ENCODE measurements at places on chromosomes 2 and 18. TPM values are rescaled to one million over a fixed set of nuclear protein-coding genes. Genes with fewer than 3 reads are reported as not detected.

GRCh38 chr2:3487432-3487831 lies 31.9 kb downstream of the ADI1 start:
- DNase-seq: no peak

DNA sequence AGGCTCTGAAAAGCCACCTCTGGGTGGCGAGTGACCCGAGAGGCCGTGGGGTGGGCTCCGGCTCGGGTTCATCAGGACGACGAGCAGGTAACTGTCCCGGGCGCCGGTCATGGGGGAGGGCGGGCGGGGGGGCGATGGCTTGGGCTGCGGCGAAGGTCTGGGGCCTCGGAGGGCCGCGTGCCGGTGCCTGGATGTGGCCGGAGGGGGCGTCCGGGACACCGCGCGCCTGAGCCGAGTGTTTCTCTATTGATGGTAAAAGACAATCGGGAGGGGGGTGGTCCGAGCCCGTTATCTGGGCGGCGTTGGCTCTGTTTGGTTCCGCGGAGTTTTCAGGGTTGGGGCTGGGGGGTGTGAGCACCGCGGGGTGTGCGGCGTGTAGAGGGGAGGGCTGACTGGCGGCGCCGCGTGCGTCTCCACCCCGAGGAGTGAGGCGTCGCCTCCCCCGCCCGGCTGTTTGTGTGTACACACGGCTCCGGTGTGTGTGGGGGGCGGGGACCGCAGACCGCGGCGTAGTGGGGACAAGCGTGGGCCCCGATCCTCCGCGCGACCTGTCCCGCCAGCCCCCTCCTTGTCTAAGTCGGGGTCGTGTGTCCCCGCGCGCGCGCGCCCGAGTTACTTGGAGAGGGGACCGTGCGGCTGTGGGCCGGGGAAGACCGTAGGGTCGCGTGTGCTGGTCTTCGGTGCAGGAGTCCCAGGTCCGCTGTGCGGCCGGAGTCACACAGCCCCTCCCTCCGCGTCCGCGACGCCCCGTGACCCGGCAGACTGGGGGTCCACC lies 1.6 kb downstream of the CTIF start:
- DNase-seq: no peak

PARD3B gene
- not detected for total RNA-seq

DNA sequence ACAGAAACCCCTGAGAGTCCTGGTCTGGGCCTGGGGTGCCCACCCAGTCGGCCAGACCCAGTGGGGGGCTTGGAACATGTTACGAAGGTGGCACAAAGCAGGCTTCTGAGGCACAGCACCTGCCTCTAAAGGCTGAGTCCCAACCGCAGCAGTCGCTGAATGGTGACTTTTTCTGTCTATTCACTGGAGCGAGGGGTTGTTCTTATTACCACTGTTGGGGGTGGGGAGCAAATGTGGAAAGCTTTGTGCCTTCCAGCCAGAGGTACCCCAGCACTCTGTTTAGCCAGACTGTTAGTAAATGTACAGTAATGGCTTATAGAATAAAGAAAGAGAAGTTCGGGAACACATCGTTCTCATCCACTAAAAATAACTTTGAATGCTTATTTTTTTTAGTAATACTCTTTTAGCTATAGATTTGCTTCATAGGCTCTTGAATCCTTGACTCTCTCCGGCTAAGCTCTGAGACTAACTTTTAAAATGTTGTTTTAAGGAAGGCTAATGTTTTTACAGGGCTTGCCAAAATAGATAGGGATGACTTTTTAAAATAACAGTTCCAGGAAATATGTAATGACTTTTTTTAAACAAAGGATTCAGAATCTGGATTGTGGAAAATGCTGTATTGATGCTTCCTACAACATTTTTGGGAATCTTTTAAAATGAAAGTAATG lies 23.4 kb upstream of the PTPN2 start:
- no peak for DNase-seq

KANSL1L gene
- total RNA-seq: 22.0 TPM

CRYGD gene
- total RNA-seq: not detected

DSG2 gene
- not detected for total RNA-seq

KIF3C gene
- 10.5 TPM for total RNA-seq

CROCC2 gene
- total RNA-seq: not detected

DNA sequence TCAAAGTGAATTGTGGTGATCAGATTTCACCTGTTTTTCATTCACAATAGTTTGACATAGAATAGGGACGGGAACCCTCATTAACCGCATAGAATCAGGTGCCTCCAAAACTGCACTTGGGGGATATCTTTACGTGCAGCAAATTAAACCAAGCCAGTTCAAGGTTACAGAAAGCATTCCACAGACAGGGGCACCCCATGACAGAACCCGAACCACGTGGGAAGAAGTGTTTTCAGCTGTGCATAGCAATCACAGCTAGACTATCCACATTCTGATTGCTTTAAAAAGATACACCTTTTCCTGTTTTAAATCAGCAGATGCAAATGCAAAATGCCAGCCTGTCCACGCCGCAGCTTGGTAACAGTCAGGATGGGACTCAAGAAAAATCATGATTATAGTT lies 205.8 kb downstream of the ANAPC1 start:
- DNase-seq: peak; percentile 50

GRCh38 chr2:71589763-71590162 lies 136.4 kb downstream of the DYSF start:
- DNase-seq: no peak

DNA sequence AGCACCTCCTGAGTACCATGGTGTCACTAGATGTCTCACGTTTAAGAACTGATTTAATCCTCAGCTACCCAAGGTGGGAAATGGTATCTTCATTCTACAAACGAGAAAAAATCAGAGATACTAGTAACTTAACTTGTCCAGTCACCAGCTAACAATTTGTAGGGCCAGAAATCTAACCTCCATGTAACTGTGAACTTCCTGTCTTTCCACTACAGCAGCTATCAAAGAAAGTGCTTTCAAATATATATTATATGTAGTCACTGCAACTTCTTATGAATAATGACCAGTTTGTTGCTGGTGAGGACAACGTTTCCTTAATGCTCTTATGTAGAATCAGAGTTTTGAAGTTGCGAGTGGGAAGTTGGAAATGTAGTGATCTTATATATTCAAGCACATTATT lies 1.9 kb downstream of the REV1 start:
- no peak for DNase-seq

GRCh38 chr2:134333646-134334189 lies 79.8 kb downstream of the MGAT5 start:
- no peak for DNase-seq

GRCh38 chr2:223442847-223443246 lies 159.3 kb downstream of the SCG2 start:
- DNase-seq: no peak

DNA sequence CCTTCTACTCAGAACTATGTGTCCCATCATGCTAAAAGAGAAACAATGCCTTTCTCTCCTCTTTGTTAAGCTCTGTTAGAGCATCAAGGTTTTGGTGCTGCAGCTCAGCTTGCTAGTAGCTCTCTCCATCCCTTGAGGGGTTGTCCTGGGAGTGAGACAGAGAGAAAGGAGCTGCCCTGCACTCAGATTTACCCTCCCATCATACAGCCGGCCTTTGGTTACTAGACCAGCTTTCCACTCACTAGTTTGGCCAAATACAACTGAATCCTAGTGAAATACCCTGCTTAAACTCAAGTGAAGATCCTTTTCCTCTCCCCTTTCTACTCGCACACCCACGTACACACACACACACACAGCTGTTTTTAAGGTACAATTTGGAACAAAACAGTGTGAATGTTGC lies 2.3 kb upstream of the CHN1 start:
- DNase-seq: no peak

GPR45 gene
- not detected for total RNA-seq

DNA sequence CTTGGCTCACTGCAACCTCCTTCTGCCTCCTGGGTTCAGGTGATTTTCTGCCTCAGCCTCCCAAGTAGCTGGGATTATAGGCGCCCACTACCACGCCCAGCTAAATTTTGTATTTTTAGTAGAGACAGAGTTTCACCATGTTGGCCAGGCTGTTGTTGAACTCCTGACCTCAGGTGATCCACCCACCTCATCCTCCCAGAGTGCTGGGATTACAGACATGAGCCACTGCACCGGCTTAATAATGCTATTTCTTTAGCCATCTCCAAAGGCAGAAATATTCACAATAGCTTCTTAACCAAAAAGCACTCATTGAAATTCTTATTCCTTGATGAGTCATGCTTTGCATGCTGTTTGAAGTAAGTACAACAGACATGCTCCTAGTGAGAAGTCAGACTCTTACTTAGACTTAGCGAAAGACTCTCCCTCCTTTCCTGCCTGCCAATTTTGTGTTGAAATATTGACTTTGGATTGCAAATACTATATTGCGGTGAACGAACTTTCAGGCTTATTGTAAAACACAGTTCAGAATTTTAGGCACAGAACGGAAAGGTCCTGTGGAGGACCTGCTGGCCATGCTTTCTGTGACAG lies 4.4 kb downstream of the ACTR3 start:
- no peak for DNase-seq

DNA sequence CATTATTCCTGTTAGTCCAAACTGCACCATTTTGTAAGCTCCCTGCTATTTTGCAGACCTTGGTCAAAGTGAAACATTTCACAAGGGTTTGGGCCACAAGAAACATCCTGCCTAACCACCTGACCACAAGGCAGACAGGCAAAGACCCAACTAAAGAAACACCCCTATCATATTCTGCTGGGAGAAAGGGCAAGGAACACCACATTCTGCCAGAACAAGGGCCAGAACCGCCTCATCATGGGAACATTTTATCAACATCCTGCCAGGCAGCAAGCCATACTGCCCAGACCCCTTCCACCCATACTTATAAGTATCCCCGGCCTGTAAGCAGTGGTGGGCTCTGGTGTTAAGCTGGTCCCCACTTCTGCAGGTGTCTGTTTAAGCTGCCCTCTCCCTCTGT lies 12.0 kb upstream of the RAB31 start:
- DNase-seq: no peak

- no peak for DNase-seq
Observed at GRCh38 chr2:117960231-117960630, 53.6 kb downstream of the CCDC93 start.

DNA sequence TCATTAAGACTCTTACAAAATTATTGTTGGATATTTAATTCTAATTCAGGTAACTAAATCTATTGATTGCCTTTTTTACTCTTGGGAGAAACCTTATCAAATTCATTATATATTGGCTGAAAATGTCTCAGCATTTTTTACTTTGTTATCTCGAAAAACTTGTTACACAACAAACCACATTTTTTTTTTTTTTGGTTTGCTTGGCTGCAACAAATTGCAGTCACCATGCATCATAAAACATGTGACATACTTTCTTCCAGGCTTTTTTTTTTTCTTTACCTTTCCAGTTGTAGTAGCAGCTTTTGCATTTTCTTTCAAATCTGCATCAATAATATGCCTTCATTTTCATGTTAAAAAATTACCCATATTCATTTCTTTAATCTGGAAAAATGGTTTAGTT lies 186.7 kb downstream of the TDRD15 start:
- no peak for DNase-seq

TMEM169 gene
- 0.57 TPM for total RNA-seq

GRCh38 chr2:68632021-68632420 lies 11.4 kb upstream of the PROKR1 start:
- DNase-seq: no peak

- no peak for DNase-seq
Observed at GRCh38 chr2:172623249-172623965, 67.5 kb downstream of the PDK1 start.

DNA sequence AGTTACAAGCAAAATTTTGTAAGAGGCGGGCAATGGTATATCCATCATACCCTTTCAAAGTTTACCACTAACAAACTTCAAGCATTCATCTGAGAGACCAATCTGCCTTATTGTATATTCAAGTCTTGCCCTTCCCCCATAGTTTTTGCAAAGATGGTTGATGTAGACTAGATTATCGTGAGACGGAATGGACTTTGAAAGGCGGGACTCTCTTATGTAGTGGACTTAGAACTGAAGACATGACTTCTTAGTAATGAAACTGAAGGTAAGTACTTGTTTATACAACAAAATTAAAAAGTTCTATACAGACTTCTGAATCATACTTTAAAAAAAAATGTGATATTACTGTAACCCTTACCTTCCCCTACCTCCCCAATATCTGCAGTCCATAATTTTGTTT lies 10.4 kb downstream of the AP1S3 start:
- DNase-seq: no peak

DNA sequence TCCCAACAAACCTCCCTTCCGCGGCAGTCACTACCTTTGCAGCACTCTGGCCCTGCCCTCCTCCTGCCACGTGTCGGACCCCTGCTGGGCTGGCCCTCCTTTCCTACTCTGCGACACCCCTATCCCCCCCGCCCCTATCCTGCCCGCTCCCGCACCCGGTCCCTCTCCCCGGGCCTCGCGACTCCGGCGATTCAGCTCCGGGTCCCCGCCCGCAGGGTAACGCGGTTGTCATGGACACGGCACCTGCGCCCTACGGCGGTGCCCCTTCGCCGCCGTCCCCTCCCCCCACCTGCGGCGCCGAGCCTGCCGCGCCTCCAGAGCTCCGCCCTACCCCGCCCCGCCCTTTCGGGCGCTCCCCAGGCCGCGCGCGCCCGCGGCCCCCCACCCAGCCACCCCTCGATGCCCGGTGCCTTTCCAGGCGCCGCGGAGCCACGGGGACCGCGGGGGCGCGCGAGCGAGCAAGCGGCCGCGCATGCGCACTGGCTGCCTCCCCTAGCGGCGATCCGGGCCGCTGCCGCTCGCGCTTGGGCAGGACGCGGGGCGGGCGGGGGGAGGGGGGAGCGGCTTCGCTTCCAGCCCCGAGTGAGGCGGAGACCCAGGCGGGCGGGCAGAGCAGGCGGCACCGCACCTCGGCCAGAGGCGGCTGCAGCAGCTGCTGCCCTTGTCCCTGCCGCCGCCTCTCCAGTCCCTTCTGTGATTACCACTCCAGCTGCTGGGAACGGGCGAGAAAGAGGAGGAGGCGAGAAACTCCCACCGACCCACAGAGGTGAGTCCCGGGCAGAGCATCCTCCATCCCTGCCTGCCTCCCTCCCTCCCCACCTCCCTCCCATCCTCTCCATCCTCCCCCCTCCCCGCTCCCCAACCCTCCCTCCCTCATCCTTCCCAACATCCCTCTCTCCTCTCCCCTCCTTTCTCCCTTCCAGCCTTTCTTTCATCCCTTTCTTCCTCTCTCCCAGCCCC lies at the start of gene CTNNA2:
TSS of gene CTNNA2 (plus strand) at position 610 of the 960 bp plus-strand sequence.
- no peak for DNase-seq

TDRD15 gene
- not detected for total RNA-seq

GRCh38 chr2:227576110-227576509 lies 22.6 kb upstream of the SCYGR2 start:
- DNase-seq: no peak

DNA sequence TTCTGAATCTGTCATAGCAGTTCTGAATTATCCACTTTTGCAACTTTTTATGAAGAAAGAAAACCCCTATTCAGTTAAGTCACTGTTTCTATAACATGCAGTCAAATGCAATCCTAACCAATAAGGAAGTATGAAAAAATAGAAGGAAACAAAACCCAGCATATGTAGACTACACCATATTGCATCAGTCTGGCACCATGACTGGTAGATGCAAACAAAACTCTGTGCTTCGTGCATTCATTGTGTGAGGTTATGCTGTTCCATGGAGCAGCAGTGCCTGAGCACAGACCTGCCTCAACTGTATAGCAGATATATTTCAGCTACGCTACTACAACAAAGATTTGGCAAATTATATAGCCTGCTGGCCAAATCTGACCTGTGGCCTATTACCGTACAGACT lies 325.5 kb downstream of the LRP1B start:
- no peak for DNase-seq

GALM gene
- 9.0 TPM for total RNA-seq

ARL4C gene
- 18.9 TPM for total RNA-seq

SAG gene
- total RNA-seq: not detected
